ENCODE measurements at places on chromosomes 11 and 22.

DNA sequence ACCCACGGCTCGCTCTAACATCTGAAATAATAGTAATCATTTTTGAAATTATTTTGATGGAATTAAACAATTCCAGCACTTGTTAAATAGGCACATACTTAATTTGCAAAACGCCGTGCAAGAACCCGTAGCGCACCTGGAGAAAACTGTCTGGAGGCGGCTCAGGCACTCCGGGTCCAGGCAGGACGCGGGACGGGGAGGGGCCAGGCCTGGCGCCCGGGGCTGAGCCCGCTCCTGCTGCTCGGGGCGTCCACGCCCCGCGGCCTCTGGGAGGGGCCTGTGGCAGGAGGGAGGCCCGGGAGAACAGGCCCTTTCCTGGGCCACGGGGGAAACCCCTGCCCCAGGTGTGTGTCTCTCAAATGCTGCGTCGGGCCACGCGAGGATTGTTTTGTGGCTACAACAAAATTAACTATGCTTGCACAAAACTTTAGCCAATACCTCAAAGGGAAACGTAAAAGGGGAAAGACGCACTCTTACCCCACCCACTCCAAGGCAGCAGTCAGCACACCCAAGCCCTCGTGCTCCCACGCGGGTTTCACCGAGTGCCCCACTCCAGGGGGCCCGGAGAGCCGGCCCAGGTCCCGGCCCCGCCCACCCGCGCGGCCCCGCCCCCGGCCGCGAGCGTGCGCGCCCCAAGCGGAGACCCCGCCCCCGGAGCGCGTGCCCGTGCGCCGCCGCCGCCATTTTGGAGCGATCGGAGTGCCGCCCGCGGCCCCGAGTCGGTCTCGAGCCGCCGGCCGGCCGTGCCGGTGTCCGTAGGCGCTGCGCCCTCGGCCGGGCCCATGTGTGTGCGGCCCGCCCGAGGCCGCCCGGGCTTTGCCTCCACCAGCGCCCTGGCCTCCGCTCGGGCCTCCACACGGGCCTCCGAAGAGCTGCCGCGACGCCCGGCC is at the start of gene PPP6R2:
TSS of gene PPP6R2 (plus strand) at position 677 of the 890 bp plus-strand sequence. CDS start 50,582 bp downstream, outside the sequence.
- peak; percentile 91 for DNase-seq

DNA sequence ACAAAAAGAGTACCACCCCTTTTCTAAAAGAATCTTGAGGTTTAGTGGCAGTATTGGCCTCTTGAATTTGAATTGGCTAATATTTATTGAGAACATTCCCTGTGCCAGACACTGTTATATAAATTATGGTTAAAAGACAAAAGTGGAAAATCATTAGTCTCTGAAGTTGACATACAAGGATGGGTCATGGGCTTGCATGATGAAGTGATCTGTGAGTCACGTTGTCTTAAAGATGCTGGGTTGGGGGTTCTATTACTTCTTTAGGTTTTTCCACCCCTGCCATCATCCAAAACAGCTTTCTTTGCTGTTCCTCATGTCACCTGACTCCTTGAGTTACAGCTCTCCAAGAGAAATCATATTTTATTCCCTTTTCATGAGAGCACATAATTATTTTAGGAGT is 85.0 kb downstream of the CD44 start:
- no peak for DNase-seq

DNA sequence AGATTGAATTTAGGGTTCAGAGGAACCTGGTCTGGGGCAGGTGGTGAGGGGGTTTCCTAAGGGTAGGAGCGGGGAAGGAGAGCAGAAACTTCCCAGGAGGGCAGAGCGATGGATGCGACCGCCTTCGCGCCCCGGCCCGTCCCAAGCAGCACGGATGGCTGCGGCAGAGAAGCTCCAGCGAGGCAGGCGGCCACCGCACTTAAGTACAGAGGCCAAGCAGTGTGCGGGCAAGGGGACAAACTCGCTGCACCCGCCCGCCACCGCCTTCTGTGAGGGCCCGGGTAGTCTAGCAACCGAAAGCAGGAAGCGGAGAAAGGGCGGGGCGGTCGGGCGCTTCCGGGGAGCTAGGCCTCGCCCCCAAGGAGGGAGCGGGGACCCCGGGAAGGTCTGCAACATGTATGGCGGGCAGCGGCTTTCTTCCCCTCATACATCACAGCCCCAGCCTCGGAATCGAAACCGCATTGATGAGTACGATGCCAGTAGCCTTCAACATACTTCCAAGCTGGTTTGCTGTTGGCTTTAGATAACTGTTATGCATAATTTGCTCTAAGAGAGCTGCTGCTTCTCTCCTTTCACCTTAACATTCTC is at the start of gene AGBL2:
TSS of gene AGBL2 (minus strand) at position 288 of the 588 bp plus-strand sequence. CDS start 719 bp downstream, outside the sequence.
- peak; percentile 83 for DNase-seq

- no peak for DNase-seq
Observed at GRCh38 chr11:129374081-129374992, 1.3 kb upstream of the BARX2 start.

- no peak for DNase-seq
Observed at GRCh38 chr11:100203789-100204188, 483.3 kb upstream of the ARHGAP42 start.

GRCh38 chr11:109043315-109043714 is 378.4 kb downstream of the DDX10 start:
- no peak for DNase-seq

- no peak for DNase-seq
Observed at GRCh38 chr11:34169686-34170085, 64.3 kb downstream of the NAT10 start.

DNA sequence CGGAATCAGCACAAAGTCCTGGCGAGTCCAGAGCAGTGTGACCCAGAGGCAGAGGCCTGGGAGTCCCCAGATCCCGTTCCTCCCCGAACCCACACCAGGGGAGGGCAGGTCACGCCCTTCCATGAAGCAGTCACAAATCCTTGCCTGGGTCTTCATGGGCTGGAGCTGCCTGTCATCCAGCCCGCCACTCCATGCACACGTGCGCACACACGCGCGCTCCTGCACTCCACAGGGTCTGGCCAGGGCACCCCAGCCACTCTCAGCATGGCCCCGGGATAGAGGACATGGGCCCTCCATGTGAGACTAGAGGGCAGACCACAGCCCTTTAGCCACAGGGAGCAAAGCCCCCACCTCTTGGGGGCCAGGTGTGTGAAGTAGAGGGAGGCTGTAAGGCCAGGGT is 5.7 kb upstream of the TNFRSF13C start:
- DNase-seq, result no peak

DNA sequence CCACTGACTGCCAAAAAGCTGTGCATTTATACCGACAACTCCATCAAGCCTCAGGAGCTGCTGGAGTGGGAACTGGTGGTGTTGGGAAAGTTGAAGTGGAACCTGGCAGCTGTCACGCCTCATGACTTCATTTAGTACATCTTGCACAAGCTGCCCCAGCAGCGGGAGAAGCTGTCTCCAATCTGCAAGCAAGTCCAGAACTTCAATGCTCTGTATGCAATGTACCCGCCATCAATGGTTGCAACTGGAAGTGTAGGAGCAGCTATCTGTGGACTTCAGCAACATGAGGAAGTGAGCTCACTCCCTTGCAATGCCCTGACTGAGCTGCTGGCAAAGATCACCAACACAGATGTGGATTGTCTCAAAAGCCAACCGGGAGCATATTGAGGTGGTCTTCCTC is at the start of gene SLC22A25:
TSS of gene SLC22A25 (minus strand) at position 67 of the 400 bp plus-strand sequence. CDS start 13,947 bp downstream, outside the sequence.
- DNase-seq, result no peak

DNA sequence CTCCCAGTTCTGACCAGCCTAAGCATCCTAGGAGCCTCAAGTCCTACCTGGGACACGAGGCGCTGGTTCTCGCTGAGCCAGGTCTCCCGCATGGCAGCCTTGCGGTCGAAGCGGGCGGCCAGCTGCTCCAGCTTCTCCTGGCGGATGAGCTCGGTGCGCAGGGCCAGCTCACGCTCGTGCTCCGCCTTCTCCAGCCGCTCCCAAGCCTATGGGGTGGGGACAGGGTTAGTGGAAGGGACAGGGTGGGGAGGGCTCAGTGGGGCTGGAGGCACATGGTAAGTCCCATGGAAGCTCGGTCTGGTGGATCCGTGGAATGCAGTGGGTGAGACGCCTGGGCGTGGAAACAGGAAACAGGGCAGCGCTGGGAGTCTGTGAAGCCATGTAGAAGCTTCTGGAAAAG is 20.9 kb downstream of the SPTBN2 start:
- no peak for DNase-seq

GRCh38 chr11:33585586-33586209 is 114.9 kb downstream of the C11orf91 start:
- DNase-seq, result no peak

- DNase-seq, result no peak
Observed at GRCh38 chr22:30636226-30637077, 871 bp downstream of the SLC35E4 start.

DNA sequence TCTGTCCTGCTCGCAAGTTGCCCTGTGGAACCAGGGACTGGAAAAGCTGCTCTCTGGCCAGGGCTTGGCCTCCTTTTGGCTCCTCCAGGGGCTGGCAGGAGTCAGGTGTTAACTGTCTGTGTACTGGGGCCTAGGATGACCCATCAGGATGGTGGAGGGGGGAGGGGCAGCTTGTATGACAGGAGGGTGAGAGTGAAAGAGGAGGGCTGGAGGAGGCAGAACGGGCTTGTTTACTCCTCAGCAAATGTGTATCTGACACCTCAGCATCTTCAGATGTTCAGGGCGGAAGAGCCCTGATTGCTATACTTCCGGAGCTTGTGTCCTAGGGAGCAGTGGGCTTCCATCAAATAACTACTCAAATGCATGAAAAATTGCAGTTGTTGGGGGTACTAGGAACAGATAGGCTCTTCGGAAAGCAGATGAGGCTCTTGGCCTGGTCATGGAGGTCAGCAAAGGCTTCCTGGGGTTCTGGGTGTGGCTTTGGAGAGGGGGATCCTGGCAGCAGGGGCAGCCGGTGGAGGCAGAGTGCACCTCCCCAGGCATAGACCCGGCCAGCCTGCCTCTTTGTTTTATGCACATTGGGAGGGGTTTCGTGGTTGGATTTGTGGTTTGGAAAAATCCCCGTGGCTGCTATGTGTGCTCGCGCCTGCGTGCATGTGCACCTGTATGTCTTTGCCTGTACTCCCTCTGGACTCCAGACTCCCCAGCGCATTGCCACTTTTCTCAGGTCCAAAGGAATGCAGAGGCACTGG is 31.2 kb downstream of the CD82 start:
- DNase-seq, result no peak

- no peak for DNase-seq
Observed at GRCh38 chr22:17201285-17201945, 17.8 kb downstream of the ADA2 start.

DNA sequence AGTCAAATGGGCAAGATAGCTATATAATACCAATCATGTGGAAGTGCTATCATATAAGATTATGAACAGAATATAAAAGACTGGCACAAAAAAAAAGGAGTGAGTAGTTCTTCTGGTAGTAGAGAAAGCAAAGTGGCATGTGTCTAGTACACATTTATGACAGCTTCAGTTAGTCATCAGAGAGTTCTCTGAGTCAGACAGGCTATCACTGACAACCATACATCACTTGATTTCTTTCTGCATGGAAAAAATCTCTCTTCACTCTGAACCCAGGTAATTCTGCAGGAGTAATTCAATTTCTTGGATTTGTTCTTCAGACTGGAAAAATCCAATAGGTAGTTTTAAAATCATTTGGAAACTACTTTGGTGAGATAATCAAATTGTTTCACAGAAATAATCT is 286.8 kb upstream of the ANO3 start:
- DNase-seq, result no peak
